Muscle of leg (tissue), 16 donors: ENCODE measurements at places on chromosomes 2 and 18. TPM values are rescaled to one million over a fixed set of nuclear protein-coding genes. Genes with fewer than 3 reads are reported as not detected.

Gene AQP12B
- total RNA-seq: not detected

Gene CFAP65
- not detected for total RNA-seq

Gene LOXHD1
- 1.3 TPM for total RNA-seq

Gene ATP6V1C2
- 1.1 TPM for total RNA-seq

Gene IL1RL1
- total RNA-seq: 0.31 TPM

Gene DYNAP
- total RNA-seq: not detected

Gene KLHL41
- total RNA-seq: 2,102 TPM

Gene TRIP12
- total RNA-seq: 145 TPM

Gene STPG4
- 0.22 TPM for total RNA-seq

Gene CFAP210
- not detected for total RNA-seq
